ENCODE measurements at places on chromosomes 7 and 10.

DNA sequence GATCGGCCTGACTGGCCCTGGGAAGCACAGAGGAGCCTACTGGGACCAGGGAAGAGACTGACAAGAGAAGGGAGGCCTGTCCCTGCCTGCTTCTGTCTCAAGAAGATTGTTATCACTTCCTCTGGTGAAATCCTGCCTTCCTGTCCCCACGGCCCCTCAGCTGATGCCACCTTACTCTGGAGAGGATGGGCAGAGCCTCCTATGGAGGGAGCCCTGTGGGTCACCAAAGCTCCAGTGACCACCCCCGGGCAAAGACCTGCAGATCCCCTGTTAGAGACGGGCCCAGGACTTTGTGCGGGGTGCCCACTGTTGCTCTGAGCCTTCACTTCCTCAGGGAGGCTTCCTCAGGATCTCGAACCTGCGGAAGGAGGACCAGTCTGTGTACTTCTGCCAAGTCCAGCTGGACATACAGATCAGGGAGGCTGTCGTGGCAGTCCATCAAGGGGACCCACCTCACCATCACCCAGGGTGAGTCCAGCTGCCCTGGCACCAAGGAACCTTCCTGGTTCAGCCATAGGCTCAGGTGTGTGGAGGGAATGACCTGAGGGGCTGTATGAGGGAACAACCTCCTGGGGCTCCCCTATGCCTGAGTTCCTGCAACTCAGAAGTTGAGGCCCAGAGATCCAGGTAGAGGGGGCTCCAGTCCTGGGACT lies 1.4 kb upstream of the PILRB start:
- no peak for DNase-seq

DNA sequence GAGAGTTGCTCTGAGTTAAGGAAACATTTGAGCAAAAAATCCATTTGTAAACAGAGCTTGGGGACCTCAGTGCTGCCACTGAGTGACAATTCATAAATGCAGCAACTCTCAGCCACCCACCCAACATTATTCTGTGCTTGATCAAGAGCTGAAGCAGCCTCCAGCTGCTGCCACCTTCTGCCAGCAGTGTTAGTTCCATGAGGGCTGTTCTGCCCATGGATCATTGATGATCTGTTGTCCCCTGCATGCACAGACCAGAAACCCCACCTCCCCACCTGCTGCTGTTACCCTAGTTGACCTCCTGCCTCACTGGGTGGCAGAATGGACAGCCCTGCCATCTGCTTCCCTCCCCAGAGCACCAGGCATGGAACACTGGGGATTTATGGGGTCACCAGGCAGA lies 305.4 kb downstream of the KCNMA1 start:
- DNase-seq: no peak

DNA sequence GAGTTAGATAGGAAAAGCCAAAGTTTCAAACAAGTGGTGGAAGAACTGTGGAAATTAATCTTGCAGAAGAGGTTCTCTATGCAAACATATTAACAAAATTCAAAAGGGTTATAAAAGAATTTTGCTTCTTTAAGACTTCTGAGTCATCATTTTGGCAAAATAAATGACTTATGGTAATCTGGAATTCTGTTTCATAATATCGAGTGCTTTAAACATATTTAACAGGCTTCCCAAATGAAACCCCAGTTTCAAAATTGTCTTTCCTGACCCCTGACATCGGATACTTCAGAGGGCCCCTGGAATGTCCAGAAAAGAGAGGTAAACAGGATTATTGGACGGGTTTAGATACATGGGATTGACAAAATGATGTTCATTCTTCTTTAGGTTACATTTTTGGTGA lies 444.6 kb downstream of the HTR7 start:
- DNase-seq: no peak

GRCh38 chr10:43403911-43404703 lies 4.9 kb downstream of the HNRNPF start:
- DNase-seq: no peak

GRCh38 chr7:25716421-25716820 lies 435.6 kb upstream of the NFE2L3 start:
- DNase-seq: no peak

DNA sequence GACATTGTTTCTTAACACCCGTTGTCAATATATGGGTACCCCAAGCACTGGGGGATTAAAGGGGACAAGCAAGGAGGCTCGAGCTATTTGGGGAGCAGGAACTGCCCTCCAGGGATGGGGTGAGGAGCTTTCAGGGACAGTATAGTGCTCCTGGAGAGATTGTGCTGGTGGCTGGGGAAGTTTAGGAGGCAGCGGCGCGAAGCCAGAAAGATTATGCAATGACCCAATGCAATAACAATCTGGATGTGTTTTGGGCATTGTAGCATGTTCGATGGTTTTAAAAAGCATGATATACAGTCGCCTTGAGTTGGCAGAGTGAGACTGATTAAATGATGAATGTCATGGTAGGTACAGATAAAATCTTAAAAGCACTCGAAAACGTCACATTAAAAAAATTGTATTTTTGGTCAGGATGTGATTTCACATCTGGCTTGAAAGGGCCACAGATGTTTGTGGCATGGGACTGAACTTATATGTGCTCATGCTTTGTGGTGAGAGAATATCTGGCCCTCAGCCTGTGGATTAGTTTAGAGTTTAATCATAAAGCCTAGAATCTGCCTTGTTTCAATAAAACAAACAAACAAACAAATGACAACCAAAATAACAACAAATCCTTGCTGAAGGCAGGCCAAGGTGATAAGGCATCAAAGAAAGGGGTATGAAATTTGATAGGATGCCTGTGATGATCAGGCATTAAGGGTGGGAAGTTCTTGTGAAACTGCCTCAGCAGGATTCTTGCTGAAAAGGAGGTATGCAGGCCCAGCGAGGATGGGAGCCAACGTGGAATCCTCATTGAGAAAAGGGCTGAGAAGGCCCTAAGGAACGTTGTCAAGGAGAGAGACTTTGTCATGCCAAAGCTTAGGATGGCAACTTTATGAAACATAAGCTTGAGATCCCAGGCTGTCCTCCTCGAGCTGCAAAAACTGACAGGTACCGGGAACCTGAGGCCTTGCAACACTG lies 417.1 kb upstream of the KLF6 start:
- DNase-seq: no peak

DNA sequence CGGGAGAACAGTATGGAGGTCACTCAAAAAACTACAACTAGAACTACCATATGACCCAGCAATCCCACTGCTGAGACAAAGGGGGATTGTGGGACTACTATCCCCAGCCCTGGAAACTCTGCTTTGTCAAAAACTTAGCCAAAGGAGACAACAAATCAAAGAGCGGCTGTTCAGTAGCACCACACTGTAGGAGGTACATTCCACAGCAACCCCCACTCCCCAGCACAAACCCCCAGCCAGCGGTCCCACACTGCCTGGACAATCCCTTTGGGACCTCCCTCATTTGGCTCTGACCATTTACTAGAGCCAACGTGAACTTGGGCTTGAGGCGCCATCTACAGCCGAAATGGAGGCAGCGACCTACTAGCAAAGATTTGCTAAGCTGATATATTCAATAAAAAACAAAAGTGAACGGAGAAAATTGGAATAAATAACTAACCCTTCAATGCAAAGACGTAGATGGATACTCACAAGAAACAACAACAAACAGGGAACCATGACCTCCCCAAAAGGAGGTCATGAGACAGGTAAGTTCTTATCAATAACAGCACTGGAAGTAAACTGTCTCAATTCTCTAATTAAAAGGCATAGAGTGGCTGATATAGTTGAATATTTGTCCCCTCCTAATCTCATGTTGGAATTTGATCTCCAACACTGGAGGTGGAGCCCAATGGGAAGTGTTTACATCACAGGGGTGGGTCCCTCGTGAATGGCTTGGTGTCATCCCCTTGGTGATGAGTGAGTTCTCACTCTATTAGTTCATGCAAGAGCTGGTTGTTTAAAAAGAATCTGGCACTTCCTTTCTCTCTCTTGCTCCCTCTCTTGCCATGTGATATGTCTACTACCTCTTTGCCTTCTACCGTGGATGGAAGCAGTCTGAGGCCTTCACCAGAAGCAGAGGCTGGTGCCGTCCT lies 119.0 kb upstream of the KCNMA1 start:
- DNase-seq: no peak

- DNase-seq: no peak
These were observed 38.7 kb upstream of the NRBF2 start for GRCh38 chr10:63094405-63094804.

GRCh38 chr7:134473861-134474291 lies 15.0 kb upstream of the AKR1B1 start:
- DNase-seq: no peak

- DNase-seq: no peak
These were observed 37.3 kb upstream of the SLC39A12 start for GRCh38 chr10:17914169-17915045.

GRCh38 chr7:1160670-1161021 lies 650 bp upstream of the ZFAND2A start:
- no peak for DNase-seq

GRCh38 chr7:130486114-130486953 lies 5.6 kb upstream of the MEST start:
- peak; percentile 72 for DNase-seq

Data from CD4-positive, alpha-beta T cell treated with Interleukin-6 for 4 hours (primary cell).